ENCODE measurements at places on chromosomes 3 and 15.

GRCh38 chr15:61064651-61065050 is 164.5 kb downstream of the RORA start:
- DNase-seq: no peak

GRCh38 chr3:186287711-186288110 is 74.3 kb downstream of the DGKG start:
- DNase-seq: no peak

GRCh38 chr3:69948246-69948862 is 51.2 kb upstream of the SAMMSON start:
- DNase-seq: peak; percentile 53

DNA sequence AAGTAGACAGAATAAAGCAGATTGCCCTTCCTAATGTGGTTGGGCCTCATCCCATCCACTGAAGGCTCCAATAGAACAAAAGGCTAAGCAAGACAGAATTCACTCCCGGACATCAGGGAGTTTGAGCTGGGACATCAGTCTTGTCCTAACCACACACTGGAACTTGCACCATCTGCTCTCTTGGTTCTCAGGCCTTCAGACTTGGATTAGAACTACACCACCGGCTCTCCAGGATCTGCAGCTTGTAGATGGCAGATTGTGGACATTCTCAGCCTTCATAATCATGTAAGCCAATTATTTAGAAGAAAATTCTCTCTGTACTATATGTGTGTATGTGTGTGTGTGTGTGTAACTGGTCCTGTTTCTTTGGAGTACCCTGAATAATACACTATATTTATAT is 394.7 kb upstream of the LMCD1 start:
- DNase-seq: no peak

GRCh38 chr15:42092398-42093318 is 1.7 kb downstream of the PLA2G4D start:
- no peak for DNase-seq

DNA sequence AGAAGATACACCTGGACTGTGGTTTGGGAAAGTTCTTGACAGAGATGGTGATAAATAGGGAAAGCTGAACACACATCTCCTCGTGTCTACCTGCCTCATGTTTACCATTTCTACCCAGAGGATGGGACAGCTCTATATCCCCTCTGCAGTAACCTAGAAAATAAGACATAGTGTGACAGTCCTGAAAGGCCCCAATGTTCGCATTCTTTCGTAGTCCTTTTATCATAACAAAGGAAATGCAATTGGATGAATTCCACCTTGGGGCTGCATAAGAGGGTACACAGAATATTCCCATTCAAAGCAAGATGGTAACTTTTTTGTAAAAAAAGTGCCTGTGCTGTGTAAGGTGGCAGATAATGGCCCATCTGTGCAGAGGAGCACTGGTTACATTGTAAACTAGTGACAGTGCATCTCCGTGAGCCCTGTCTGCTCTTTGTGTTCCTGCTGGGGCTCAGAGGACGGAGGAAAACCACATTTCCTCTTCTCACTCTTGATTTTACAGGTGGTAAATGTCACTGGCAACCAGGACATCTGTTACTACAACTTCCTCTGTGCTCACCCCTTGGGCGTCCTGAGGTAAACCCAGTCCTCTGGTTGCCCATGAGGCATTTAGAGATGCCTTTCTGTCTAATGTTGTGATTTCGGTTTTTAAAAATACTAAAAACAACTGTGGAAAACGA is 74.3 kb downstream of the SIDT1 start:
- no peak for DNase-seq

All from suppressor macrophage (primary cell).